Fibroblast of upper back skin (primary cell): ENCODE measurements at places on chromosomes 4 and X.
A peak's percentile ranks its signal among the peaks of the same experiment; 100 is the strongest.

DNA sequence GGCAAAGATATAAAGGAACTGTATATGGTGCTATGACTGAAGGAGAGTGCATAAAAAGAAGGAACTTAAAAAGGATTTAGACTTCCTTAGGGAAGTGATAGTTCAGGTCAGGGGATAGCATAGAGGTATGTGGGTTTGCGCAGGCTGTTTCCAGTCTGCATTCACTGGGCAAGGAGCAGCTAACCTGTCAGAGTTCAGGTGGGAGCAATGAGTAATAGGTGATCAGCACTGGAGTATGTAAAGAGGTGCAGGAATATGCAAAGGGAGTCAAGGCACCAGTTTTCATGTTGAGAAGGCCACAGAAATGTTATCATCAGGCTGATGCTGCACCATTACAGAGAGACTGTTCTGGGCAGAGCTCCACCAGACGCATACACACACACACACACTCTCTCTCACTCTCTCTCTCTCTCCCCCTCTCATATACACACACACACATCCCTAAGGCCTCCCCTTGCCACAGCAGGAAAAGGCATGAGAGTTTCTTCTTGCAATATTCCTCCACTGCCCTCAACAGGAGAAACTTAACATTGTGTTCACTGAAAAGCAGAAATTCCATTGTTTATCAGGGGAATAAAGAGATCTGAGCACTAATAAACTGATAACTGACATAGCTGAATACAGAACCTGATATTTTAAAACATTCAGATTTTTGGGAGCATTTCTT is 256.4 kb upstream of the GRID2 start:
- DNase-seq, result peak; percentile 56

DNA sequence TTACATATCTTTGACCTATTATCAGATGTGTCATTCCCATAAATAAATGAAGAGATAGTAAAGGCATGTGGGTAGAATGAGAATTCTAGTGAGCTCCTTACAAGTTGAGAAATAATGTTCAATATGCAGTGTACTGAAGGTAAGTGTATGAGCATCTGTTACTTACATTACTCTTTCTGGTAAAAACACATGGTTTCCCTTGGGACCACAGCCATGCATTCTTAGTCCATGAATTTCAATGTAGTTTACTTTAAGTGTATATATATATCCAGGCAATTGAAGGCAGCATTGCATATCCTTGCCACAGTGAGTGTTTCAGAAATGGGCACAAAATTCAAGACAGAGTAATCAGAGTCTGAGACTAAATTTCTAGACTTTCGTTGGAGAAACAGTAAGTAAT is 277.2 kb downstream of the CXXC4 start:
- peak; percentile 2 for DNase-seq

DNA sequence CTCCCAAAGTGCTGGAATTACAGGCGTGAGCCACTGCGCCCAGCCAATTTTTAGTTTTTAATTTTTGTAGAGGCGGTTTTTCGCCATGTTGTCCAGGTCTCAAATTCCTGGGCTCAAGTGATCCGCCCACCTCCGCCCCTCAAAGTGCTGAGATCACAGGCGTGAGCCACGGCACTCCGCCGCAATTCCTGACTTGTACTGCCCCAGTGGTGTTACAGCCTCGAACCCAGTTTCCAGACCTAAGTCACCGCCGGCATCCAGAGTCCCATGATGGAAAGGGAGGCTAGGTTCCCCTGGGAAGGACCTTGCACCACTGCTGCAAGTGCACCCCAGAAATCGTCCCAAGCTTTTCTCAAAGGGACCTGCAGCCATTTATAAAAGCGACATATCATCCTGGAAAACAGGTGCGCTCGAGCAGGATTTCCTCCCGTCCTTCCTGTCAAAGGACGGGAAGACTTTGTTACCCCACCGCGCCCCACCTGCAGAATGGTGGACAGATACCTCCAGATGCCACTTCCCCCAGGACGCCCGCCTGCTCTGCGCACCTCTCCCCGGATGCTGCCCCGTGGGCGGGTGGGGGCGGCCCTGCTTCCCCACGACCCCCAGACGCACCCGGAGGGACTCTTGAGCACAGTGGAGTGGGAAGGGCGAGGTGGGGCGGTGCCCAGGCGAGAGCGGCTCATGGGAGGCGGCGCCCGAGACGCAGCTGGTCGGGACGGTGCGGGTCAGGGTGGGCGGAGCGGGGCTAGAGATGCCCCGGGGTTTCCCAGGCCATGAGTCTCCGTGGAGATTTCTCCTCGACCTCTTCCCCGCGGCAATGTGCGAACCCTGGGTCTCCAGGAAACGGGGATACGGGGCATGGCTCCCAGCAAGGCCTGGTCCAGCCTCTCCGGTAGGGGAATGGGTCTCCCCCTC is 947 bp upstream of the RPL10 start:
- DNase-seq, result peak; percentile 65

DNA sequence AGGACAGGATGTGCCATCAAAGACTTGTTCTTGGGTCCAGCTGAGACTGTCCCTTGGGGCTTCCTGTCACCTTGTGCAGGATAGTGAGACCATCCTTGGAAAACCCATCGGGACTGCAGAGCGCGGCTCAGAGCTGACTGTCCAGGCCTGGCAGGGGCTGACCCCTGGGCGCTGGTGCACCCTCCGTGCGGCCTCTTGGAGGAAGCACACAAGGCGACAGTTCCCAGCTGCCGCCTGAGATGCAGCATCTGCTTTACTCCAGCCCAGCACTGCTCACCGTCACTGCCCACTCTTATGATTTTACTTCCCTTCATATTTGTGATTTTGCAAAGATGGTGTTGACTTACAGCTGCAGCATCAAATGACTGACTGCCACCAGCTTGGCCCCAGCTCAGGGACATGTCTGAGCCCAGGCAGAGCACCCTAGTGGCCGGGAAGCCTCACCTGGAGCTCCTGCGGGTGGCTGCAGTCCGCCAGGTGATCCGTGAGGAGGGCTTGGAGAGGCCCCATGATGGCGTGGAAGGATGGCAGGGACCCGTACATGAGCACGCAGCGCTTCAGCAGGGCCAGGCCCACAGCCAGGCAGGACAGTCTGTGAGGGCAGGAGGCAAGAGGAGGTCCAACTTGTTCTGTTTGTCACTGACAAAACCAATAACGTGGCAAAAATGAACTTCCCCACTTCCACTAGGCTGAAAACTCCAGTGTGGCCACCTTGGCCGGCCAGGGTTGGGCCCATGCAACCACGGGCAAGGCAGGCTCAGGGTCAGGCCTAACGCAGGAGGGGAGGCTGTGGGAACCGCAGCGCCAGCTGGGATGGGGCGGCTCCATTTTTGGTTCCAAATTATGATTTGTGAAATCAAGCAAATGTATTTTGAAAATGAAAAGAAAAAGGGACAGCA is 21.8 kb downstream of the NOP14 start:
- DNase-seq, result no peak

DNA sequence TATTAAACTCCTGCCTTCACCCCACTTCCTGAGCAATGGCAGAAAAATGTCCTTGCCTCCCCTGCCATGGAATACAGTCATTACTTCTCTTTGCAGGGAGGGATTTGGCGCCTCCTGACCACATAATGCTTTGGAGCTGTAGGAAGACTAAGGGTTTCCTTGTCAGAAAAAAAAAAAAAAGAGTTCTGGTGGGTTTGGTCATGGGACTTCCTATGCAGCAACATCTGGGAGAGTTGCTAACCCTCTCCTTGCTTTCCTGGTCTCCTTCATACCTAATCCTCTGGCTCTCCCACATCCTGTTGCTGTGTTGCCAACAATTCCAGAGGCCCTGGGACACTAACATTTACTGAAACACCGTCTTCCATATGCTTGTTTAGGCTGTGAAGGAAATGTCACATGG is 75.1 kb upstream of the MBNL3 start:
- DNase-seq, result peak; percentile 73

- DNase-seq, result no peak
These were observed 913 bp upstream of the SMIM10L2A start for GRCh38 chrX:135420831-135421230.

DNA sequence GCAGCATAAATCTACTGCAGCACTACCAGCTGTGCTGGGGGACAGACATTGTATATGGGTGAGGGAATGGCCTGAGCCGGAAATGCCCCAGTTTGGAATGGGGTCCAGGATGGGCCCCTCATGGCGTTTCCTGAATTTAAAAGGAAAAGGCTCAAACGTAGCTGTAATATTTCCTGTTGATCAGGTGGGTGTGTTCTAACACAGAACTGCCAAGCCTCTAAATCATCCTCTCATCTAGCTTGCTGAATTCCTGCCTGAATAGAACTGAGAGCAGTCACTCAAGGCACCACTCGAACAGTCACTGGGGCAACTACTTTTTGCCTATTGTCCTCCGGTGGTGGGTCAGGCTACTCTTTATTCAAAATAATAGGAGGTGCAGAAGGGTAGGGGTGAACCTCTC is 28.7 kb downstream of the ADH6 start:
- DNase-seq, result no peak
